Right ventricle myocardium inferior (tissue), 1 donor: ENCODE measurements at places on chromosomes 5 and 9.
A peak's percentile ranks its signal among the peaks of the same experiment; 100 is the strongest.

GRCh38 chr9:131578021-131578420 lies 32.7 kb downstream of the PRRT1B start:
- DNase-seq, result no peak

GRCh38 chr5:129400395-129400983 lies 59.6 kb upstream of the ADAMTS19 start:
- DNase-seq, result no peak

- DNase-seq, result peak; percentile 79
Observed at GRCh38 chr9:133238851-133239532, 29.9 kb upstream of the OBP2B start.

DNA sequence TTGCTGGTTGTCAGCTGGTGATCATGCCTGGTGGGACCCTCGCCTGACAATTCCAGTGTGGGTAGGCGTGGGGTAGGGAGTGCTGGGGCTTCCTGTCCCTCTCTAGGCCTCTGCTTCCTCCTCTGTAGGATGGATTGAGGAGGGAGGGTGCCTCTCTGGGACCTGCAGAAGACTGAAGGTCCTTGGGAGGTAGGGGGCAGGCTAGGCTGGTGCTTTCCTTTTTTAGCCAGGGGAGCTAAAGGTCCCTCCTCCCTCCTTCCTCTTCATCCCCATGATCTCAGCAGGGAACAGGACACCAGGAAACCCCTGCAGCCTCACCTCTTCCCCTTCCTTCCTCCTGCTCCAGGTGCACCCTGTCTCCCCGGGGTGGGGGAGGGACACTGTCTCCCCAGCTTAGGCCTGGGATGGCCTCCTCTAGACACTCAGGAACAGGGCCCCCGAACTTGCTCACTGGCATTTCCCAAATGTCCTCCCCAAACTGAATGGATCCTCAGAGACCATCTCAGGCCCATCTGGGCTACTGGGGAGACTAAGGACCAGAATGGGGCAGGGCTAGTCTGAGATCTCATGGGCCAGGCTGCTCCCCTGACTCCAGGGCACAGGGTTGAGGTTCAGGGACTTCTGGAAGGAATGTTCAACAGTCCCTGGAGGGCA lies 8.4 kb downstream of the SH2D3C start:
- DNase-seq, result no peak

- no peak for DNase-seq
Observed at GRCh38 chr5:80083101-80083890, 48.1 kb downstream of the THBS4 start.

DNA sequence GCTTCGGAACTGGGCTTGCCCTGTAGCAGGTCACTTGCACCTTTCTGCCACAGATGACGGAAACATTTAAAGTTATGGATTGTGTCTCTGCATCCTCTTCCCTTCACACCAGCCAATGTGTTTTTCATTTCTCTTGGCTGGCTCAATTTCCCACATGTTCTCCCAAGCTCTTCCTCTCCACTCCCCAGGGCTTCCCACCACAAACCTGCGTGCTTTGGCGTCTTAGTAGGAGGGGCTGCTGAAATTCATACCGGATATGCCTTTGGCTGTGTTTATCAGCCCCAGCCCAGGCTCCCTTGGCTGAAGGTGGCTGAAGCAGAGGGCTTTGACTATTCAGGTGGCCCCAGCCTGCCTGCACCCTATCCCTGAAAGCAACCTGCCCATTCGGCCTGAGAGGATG lies 32.1 kb downstream of the ADRB2 start:
- no peak for DNase-seq

DNA sequence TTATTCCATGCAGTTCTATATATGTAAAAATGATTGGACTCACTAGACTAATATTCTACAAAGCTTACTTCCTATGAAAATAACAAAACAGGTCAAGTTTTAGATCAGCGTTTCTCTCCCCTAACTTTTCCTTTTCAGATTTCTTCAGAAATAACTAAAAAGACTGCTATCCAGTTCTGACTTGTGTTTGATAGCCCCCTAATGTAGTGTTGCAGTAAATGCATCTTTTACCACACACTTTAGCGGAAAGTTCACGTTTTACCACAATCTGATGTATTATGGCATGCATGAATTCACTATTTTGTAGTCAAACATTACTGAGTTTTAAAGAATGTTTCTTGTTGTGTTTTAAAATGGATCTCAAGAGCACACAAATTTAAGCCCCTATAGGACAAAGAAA lies 292.7 kb downstream of the RAB3C start:
- DNase-seq, result no peak

GRCh38 chr5:133287500-133287899 lies 235.7 kb downstream of the HSPA4 start:
- no peak for DNase-seq

- no peak for DNase-seq
Observed at GRCh38 chr5:108528655-108529054, 146.8 kb upstream of the FBXL17 start.

DNA sequence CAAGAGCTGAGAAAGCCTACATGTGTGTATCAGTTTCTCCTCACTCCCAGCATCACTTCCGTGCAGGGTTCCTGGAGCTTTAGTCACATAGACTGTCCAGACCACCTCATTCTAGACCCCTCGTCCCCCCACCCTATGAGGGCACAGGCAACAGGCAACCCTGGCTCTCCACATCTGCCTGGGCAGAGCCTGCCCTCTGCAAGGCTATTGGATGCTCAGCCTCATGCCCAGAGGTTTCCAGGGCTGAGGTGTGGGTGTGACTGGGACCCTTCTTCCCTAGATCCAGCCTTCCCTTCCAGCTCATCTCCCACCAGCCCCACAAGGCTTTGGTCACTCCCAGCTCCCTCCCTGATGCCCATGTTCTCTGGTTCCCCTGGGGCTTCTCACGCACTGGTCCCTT lies 161.4 kb downstream of the PAX5 start:
- DNase-seq, result no peak

GRCh38 chr9:128429513-128430086 lies 8.9 kb downstream of the CERCAM start:
- DNase-seq, result peak; percentile 11

DNA sequence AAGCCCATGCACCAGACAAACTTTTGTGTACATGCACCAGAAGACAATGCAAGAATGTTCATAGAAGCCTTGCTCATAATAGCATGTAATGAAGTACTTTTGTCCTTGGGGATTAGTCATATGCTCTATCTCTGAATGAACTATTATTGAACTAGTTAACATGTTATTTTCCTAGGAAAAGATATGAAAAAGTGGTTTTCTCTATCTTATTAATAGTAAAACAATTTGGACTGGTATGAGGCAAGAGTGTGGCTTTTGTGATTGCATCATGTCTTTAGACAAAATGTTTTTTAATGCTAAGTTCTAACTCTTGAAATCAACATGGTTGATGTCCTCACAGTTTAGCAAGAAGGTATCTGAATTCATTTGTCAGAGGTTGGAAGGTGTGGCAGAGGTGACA lies 55.7 kb upstream of the SPDL1 start:
- DNase-seq, result no peak

- no peak for DNase-seq
Observed at GRCh38 chr9:33273972-33274328, 9.1 kb downstream of the CHMP5 start.

DNA sequence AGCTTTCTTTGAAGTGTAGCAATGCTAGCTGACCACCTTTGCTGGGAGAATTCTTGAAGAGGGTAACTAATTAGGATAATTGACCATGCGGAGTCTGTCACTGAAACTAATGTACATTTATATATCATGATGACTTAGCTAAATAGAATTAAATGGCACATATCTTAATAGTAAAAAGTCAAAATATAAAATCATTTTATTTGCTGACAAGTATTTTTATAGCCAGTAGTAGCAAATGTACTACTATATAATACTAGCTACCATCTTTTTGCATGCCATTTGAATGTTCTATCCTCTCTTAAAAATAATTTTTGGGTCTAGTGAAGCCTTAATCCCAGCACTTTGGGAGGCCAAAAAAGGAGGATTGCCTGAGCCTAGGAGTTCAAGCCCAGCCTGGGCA lies 605.8 kb upstream of the COX7C start:
- no peak for DNase-seq

DNA sequence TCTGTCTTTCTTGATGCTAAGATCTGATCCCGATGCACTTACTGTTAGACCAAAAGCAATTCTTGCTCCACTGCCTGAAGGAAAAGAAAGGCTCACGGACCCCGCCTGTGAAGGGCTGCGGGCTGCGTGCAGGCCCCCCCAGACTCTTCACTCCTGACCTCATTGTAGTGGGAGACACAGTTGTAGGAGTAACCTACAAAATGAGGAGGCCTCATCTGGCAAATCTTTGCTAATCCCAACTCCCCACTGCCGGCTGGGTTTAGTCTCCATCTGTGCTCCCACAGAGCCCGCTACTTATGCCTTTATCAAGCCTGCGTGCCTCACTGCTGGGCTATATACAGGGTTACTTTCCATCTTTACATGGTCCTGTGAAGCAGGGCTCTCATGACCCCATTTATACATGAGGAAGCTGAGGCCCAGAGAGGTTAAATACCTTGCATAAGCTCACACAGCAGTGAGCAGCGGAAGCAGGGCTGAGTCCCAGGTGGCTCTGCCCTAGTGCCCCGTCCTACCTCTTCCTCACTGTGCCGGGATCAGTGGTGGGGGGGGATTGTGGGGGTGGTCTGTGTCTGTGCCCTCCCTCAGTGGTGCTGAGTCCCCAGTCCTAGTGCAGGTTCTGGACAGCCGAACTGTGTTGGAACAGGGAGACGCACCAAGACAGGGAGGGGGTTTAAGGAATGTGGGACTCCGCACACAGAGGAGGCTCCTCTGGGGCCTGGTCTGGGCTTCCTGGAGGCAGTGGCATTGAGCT lies 43.9 kb upstream of the RNF130 start:
- DNase-seq, result no peak

GRCh38 chr5:175747539-175748060 lies 89.7 kb downstream of the HRH2 start:
- DNase-seq, result no peak

DNA sequence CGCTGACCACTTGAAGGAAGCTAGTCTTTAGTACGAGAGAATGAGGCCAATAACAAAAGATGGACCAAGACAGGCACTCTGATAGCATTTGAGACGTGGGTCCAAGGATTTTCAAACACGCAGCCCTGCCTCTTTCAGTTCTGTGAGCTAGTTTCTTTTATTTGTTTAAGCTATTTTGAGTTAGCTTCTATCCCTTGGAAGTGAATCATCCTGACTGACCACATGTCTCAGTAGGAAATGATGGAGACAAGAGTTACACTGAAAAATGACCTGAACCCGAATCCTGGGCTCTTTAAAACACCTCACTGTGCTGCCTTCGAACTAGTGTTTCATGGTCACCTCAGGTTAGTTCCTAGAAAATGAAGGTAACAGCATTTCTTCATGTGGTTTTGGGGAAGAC lies 9.9 kb downstream of the TEK start:
- DNase-seq, result no peak

DNA sequence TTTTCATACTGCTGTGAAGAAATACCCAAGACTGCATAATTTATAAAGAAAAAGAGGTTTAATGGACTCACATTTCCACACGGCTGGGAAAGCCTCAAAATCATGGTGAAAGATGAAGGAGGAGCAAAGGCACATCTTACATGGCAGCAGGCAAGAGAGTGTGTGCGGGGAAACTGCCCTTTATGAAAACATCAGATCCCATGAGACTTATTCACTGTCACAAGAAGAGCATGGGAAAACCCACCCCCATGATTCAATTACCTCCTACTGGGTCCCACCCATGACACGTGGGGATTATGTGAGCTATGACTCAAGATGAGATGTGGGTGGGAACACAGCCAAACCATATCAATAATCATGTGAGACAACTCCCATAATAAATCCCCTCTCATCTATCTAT lies 8.7 kb downstream of the TTC39B start:
- DNase-seq, result no peak

DNA sequence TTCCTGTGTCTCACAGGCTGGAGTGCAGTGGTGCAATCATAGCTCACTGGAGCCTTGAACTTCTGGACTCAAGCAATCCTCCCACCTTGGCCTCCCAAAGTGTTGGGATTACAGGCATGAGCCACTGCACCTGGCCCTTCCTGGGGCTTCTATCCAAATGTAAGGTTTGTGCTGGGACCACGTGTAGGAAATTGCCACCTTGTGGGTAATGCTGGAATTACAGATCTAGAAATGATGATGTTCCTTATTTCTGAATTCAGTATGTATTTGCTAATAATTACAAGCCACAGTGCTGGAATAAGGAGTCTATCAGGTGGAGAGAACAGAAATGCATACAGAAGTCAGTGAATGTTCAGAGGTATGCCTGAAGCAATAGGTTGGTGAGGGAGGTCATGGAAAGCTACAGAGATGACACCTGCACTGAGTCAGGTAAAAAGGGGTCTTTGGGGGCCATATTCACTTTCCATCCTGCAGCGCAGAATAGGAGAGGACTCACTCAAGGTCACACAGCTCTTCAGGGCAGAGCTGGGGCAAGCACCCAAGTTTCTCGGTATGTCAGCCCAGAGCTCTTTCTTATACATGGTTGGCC lies 8.8 kb upstream of the IGFBPL1 start:
- no peak for DNase-seq

DNA sequence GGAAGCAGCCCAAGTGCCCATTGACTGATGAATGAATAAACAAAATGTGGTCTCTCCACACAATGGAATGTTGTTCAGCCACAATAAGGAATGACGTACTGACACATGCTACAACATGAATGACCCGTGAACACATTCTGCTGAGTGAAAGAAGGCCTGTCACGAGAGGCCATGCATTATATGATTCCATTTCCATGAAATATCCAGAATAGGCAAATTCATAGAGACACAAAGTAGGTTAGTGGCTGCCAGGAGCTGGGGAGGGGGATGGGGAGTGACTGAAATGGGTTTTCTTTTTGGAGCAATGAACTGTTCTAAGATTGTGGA lies 41.4 kb downstream of the BICD2 start:
- DNase-seq, result no peak

- no peak for DNase-seq
Observed at GRCh38 chr5:2525351-2525750, 226.1 kb downstream of the IRX2 start.

GRCh38 chr5:95669985-95670384 lies 12.8 kb downstream of the SPATA9 start:
- DNase-seq, result no peak

DNA sequence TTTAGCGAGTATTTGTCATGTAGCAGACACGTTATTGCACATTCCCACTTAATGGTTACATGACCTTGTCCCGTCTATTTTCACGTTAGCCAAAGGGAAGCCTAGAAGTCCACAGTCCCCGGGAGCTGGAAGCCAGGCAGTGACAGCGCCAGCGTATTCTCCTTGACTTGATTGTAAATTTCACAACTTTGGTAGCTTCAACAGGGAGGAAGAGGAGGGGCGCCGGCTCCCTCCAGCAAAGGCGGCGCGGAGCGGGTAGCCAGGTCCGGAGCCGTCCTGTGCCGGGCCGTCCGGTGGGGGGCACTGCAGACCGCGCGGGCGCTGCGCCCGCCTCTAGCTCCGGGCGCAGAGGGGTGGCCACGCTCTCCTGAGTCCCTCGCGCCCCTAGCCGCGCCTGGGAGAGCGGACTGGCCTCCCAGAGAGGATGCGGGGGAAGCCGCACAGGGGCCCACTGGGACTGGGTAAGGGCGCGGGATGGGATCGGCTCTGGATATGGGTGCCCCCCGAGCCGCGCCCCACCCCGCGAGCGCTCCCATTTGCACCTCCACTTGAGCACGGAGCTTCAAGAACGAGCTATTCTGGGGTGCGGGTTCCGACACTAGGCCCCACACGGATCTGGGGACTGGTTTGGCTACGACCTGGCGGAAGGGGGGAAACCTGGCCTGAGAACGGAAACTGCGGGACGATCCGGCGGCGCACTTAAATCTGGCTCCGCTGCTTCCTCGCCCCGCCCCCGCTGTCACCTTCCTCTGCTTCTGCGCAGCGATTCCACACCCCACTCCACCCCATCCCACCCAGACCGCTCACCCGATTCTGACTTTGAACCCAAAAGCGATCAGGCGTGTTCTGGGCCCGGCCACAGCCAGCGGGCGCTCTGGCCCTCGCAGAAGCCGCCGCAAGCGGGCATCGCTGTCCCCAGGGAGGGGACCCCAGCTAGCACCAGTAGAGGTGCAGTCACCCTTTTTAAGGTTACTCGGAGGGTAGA lies 23.8 kb downstream of the KLF4 start:
- DNase-seq, result peak; percentile 91
